ENCODE measurements at places on chromosomes 2 and 18. TPM values are rescaled to one million over a fixed set of nuclear protein-coding genes. Genes with fewer than 3 reads are reported as not detected.

- peak overlapping the region; percentile 57 for H3K27ac ChIP-seq
- no peak overlapping the region for H3K4me3 ChIP-seq
- peaks cover 3% of the 10 kb centered on the region for H3K4me1 ChIP-seq
- DNase-seq = peak; percentile 90
- no peaks in the 10 kb centered on the region for H3K36me3 ChIP-seq
- H3K27me3 ChIP-seq = no peaks in the 10 kb centered on the region
Observed at GRCh38 chr2:22817197-22817596, 567.8 kb upstream of the KLHL29 start.

DNA sequence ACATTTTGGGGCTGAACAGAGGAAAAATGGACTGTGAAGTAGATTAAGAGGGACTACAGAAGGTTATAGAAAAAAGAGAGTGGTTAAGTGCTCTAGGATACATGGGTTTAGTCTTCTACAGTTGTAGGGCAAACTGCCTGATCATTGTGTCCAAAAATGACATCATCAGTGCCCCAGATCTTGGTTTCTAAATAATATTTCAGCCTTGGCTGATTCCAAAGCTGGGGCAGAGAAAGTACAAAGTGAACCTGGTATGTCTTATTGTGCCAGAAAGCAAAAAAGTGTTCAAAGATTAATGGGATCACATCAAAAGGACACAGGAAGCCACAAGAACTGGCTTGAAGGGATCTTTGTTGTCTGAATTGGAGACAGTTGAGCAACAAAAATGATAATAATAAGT, 97.1 kb upstream of the ZNF521 start:
- no peak overlapping the region for H3K4me3 ChIP-seq
- no peaks in the 10 kb centered on the region for H3K27me3 ChIP-seq
- H3K36me3 ChIP-seq = no peaks in the 10 kb centered on the region

GRCh38 chr2:227325839-227326195, 766 bp downstream of the MFF start:
- DNase-seq = peak; percentile 53
- no peaks in the 10 kb centered on the region for H3K4me1 ChIP-seq
- peak overlapping the region; percentile 95 for H3K27ac ChIP-seq
- H3K27me3 ChIP-seq = no peaks in the 10 kb centered on the region

DNA sequence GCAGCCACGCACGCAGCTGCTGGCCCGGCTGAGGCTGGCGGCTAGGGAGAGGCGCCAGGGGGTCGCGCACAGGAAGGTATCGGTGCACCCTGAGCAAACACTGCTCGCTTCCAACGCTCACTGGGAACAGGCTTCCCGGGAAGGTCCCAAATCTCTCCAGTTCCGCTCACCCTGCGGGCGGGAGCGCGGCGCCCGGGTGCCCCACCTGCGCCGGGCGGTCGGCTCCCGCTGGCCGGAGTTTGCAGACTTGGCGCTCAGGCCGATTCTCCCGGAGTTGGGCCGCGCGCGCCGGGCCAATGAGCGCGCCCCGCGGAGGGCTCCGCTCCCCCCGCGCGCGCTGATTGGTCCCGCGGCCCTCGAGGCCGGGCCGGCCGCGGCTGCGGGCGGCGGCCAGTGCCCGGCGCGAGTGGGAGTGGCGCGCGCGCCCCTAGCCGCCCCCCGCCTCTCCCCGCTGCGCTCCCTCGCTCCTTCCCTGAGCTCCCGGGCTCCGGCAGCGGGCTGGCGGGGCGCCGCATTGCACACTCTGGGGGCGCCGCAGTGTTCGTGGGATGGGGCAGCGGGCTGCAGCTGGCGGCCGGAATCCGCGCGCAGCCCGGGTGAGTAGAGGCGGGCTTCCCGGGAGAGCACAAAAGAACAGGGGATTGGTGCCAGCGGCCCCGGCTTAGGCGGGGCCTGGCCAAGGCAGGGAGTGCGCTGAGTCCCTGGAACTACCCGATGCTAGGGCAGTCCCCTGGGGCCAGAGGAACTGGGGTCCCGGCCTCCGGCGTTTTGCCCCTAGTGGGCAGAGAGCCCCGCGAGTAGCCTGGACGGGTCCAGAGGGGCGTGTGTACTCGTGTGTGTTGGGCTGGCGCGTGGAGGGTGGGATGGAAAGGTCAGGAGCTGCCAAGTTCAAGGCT, at the start of gene LYPD6:
Gene LYPD6 (plus strand): TSS at position 461 of the 896 bp plus-strand sequence. CDS start 107,122 bp downstream, outside the sequence.
- H3K4me3 ChIP-seq = peak within 1 kb of the TSS; percentile 59
- no peaks in the 10 kb centered on the region for H3K36me3 ChIP-seq
- peak within 1 kb of the TSS; percentile 40 for H3K27ac ChIP-seq
- peak; percentile 80 for DNase-seq

GRCh38 chr2:152309352-152310214, 25.4 kb upstream of the FMNL2 start:
- H3K27ac ChIP-seq = no peak overlapping the region
- no peak for DNase-seq
- no peaks in the 10 kb centered on the region for H3K36me3 ChIP-seq

DNA sequence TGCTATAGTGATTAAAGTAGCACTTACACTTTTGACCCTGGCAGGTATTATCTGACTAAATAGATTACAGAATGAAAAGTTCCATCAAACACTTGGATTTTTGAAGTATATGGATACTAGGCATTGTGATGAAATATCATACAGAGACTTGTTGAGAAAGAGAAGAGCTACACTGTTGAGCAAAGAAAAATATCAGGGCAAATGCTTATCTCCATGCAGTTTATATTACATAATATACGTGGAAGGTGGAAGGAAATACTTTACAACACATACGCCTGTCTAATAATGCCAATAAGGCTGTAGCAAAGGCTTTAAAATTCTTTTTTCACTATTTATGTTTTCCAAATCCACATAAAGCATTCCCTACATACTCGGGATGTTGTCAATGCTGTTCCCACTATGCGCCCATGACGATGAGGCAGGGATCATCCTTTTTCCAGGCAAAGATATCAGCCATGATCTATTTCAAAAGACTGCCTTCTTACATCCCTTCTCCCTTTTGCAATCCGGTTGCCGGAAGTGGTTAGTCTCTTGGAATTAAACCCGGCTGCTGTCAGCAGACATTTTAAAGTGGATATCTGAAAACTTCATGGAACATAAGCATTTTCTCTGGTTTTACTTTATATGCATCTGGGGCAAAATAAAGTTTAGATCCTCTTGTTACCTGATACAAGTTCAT, 92.6 kb upstream of the ITGA4 start:
- no peaks in the 10 kb centered on the region for H3K36me3 ChIP-seq
- H3K27me3 ChIP-seq = no peaks in the 10 kb centered on the region
- no peak for DNase-seq
- no peaks in the 10 kb centered on the region for H3K4me1 ChIP-seq
- no peak overlapping the region for H3K4me3 ChIP-seq

DNA sequence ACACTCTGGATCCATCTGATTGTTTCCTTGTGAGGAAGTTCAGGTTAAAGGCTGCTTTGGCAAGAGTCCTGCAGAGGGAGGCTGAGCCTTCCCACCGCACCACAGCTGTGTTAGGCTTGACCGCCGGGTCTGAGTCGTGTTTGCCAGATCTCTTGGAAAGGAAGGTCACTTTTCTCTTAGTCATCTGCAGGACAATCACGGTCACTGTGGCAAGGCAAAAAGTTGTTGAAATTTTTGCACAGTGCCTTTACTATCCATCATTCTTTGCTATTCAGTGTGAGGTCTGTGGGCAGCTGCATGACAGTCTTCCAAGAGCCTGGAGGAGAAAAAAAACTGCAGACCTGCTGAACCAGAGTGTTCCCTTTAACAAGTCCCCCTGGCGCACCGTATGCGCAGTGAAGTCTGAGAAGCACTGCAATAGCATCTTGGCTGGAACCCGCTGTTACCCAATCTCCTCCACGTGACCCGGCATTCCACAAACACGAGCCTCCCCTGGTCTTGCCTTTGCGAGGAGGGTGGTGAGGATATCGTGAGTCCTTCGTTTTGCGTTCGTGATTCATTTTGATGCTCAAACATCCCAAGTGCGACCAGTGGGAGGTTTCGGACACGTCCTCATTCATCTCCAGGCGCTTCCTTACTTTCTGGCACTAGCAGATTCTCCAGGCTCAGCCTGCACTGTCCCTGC, 23.0 kb downstream of the BIN1 start:
- peaks cover 82% of the 10 kb centered on the region for H3K4me1 ChIP-seq
- peak overlapping the region; percentile 14 for H3K27ac ChIP-seq
- H3K36me3 ChIP-seq = no peaks in the 10 kb centered on the region
- H3K4me3 ChIP-seq = no peak overlapping the region

DNA sequence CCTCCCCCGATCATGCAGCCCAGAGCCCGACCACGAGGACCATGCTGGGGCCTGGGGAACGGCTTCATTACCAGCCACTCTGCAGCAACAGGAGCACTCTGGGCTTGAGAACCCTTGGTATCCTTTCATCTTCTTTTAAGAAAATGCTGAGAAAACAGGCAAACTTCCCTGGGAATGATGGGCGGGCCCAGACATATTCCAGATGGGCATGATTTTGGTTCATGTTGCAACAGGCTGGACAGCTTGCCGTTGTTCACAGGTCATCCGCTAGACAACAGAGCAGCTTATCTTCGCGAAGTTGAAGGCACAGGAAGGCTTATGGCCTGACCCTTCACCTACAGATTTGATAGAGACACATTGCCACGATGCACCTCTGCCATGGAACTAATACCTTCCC, 121.0 kb downstream of the KLHL29 start:
- no peak overlapping the region for H3K27ac ChIP-seq
- no peaks in the 10 kb centered on the region for H3K27me3 ChIP-seq
- no peak overlapping the region for H3K4me3 ChIP-seq
- DNase-seq = no peak

DNA sequence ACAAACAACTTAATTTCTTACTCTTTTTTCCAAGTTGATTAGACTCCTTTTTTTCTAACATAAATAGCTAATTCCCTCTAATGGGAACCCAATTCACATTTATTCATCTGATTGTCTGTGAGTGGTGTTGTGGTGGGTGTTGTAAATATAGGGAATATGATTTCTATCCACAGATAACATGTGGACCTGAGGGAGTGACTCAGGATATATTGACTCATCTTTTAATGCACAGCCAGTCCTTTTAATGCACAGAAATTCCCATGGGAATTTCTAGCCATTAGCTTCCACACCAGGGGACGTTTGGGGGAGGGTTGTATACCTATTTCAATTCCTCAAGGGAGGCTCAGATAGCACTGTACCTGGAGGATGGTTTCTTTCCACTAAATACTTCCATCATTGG, 1339.6 kb upstream of the LRRTM1 start:
- no peaks in the 10 kb centered on the region for H3K36me3 ChIP-seq
- H3K4me3 ChIP-seq = no peak overlapping the region
- H3K4me1 ChIP-seq = no peaks in the 10 kb centered on the region

GRCh38 chr18:25805323-25805722, 285.1 kb downstream of the SS18 start:
- H3K27ac ChIP-seq = no peak overlapping the region
- H3K4me3 ChIP-seq = no peak overlapping the region
- H3K36me3 ChIP-seq = no peaks in the 10 kb centered on the region
- no peaks in the 10 kb centered on the region for H3K4me1 ChIP-seq

DNA sequence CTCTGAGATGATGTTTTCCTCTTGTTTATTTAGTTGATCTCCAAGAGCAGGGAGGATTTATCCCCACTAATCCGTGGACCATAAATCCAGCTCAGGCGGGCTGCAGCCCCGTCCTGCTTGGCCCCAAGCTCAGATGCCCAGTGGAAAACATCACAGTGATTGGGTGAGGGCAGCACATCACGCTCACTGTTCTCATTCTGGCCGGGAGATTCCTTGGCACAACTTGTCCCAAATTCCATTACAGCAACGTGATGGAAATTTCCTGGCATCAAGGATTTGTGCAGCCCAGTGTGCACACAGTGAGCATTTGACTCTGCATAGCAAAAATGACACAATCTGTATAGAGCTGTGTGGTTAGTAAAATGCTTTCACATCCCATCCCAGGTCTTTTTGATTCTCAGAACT, 96.8 kb downstream of the VAPA start:
- peaks cover 19% of the 10 kb centered on the region for H3K4me1 ChIP-seq
- peak; percentile 40 for DNase-seq
- no peaks in the 10 kb centered on the region for H3K27me3 ChIP-seq
- H3K27ac ChIP-seq = peak overlapping the region; percentile 19
- no peak overlapping the region for H3K4me3 ChIP-seq

- DNase-seq = no peak
- H3K4me3 ChIP-seq = no peak overlapping the region
- H3K4me1 ChIP-seq = peaks cover 18% of the 10 kb centered on the region
- no peaks in the 10 kb centered on the region for H3K36me3 ChIP-seq
- H3K27ac ChIP-seq = no peak overlapping the region
Observed at GRCh38 chr2:74496997-74497776, 2.2 kb downstream of the LBX2 start.

- no peaks in the 10 kb centered on the region for H3K27me3 ChIP-seq
- H3K36me3 ChIP-seq = no peaks in the 10 kb centered on the region
- no peak overlapping the region for H3K27ac ChIP-seq
Observed at GRCh38 chr2:147910990-147911473, 66.2 kb downstream of the ACVR2A start.

DNA sequence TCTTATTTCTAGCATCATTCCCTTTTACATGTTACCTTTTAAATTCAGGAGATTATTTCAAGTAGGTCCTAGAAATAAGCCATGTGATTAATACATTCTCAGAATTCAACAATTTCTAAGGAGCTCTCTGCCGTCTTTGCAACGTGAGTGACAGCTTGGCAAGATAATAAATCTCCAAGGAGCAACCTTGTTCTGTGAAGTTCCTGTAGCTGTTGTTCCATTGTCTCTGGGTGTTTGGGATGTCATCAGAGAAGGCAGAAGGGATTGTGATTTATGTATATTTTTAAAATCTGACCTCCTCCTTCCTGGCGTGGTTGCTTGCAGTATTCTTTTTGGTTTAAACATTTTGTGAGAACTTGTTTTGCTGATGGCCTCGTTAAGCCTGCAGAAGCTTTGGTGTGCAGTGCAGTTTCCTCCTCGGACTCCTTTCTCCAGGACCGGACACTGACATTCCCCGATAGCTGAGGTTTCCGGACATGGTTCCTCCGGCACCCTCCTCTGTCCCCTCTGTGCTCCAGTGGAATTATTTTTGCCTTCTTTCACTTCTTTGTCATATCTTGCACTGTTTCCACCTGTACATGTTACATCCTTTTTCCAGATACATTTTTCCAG, 33.7 kb downstream of the RAMP1 start:
- no peaks in the 10 kb centered on the region for H3K36me3 ChIP-seq
- DNase-seq = no peak
- no peak overlapping the region for H3K4me3 ChIP-seq
- no peaks in the 10 kb centered on the region for H3K27me3 ChIP-seq
- no peaks in the 10 kb centered on the region for H3K4me1 ChIP-seq

OSR1 gene
- polyA plus RNA-seq = 21.5 TPM

All from testis (tissue), 5 donors.